ENCODE measurements at places on chromosomes 7 and 10.

- no peak for DNase-seq
Observed at GRCh38 chr10:76675951-76676587, 961.5 kb downstream of the KCNMA1 start.

GRCh38 chr7:15831606-15832005 is 145.1 kb upstream of the MEOX2 start:
- no peak for DNase-seq

- no peak for DNase-seq
Observed at GRCh38 chr7:8205537-8205936, 56.4 kb downstream of the ICA1 start.

DNA sequence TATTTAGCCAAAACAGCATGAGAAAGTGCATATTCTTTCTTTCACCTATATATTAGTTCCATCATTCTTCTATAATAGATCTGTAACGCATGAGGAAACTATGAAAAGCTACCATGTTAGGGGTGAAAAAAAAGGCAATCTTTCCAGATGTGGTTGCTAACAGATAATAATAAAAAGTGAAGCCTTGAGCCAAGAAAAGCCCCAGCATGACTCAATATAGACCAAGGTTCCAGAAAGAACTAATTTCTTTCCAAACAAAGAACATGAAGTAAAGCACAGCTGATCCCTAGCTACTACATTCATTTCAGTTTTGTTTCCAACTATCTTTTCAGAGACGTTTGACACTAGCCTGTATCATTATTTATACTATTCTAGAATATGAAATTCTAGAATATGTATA is 16.4 kb downstream of the ARL4A start:
- DNase-seq, result no peak

DNA sequence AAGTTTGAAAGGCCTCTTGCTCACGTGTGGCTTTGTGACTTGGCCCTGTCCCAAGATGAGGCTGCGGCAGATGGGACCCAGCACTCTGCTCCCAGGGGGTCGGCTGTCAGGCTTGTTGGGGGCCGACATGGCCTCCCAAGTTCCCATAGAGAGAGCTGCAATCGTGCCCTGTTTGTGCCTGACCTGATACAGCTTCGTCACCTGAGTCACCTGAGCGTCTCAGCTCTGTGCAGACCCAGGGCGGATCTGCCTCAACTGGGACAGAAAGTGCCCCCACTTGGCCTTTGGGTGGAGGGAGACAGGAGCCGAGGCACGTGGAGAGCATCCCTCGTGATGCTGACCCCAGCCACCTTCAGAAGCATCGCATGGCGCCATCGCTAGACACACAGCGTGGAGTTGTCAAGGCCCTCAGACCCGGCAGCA is 21.7 kb downstream of the PAPOLB start:
- no peak for DNase-seq

- no peak for DNase-seq
Observed at GRCh38 chr10:103691723-103692435, 163.5 kb downstream of the SH3PXD2A start.

DNA sequence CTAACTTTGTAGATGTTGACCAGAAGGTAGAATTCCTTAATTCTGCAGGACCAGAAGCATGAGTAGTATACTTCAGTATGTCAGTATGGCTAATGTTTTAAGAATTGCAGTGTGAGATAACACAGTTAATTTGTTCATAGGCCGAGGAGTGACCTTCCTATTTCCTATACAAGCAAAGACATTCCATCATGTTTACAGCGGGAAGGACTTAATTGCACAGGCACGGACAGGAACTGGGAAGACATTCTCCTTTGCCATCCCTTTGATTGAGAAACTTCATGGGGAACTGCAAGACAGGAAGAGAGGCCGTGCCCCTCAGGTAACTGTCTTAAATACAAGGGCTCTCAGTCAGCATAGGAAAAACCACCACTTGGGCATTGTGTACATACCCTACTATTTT is 7.2 kb downstream of the DDX21 start:
- no peak for DNase-seq

Measured in CD4-positive, alpha-beta T cell (primary cell).